ENCODE measurements at places on chromosomes 7 and 10.

DNA sequence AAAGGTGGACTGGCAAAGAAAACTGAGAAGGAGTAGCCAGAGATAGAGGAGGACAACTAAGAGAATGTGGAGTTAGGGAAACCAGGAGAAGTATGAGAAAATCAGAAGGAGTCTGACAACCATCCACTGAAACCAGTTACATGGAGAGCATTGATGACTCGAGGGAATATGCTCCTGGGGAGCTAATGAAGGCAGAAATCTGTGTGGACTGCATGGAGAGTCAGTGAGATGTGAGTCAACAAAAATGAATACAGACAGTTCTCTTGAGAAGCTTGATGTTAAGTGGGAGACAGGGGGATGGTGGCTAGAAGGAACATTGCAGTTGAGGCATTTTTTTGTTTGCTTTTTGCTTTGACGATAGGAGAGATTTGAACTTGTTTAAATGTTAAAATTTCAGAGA is 34.3 kb upstream of the ZNF32 start:
- DNase-seq = no peak

- DNase-seq = peak; percentile 93
These were observed 202.6 kb upstream of the PRPS1L1 start for GRCh38 chr7:18230271-18230670.

GRCh38 chr10:36336315-36336714 is 694.2 kb upstream of the FZD8 start:
- DNase-seq = no peak

DNA sequence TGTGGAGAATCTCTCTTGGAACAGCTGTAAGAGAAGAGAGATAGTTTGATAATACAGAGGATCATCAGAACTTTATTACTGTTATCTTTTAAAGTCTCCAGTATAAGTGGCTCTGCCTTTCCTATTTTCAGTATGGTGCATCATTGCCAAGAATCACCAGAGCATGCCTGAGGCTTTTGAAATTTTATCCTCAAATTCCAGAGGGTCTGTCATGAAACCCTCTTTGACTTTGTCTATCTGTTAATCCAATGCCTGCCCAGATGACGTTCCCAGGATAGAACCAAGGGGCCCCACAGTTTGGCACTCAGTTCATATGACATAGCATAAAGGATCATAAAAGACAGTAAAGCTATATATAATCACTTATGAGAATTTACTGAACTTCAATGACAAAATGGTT is 35.3 kb upstream of the SEMA3C start:
- no peak for DNase-seq

- no peak for DNase-seq
These were observed 84.4 kb upstream of the FAM171A1 start for GRCh38 chr10:15455456-15455855.

DNA sequence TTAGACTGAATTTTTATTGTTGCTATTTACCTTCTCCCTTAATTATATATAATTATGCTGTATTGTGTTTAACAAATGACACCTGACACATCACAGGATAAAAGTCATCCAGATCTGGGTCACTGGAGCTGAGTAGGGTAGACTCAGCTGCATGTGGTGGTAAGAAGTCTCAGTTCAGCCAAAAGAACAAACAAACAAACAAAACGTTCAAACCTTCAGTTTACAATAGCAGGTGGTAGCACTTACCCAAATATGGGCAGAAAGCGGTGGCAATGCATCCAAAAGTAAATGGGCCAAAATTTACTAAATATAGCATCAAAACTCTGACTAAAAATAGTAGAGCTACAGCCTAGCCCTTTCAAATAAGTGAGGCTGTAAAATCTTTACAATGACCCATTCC is 42.2 kb downstream of the ZWINT start:
- no peak for DNase-seq

DNA sequence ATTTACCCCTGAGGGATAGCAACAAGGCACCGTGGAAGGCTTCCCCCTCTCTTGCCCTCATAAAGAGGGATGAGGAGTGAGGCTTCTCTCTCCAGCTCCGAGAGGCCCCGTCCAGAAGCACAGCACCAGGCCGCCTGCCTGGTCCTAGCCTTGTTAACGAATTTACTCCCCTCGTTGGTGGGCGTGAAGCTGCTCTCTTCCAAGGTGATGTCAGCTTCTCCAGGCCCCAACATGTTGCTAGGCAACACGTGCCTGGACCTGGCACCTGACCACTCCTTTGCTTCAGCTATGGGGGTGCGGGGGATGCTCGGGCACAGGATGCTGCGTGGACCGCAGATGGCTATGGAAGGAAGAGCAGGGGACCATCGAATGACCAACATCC is 135.2 kb upstream of the MGMT start:
- no peak for DNase-seq

- DNase-seq = no peak
These were observed 304.5 kb upstream of the FZD8 start for GRCh38 chr10:35946556-35946955.

GRCh38 chr10:99369126-99369525 is 40.0 kb downstream of the CNNM1 start:
- DNase-seq = no peak

DNA sequence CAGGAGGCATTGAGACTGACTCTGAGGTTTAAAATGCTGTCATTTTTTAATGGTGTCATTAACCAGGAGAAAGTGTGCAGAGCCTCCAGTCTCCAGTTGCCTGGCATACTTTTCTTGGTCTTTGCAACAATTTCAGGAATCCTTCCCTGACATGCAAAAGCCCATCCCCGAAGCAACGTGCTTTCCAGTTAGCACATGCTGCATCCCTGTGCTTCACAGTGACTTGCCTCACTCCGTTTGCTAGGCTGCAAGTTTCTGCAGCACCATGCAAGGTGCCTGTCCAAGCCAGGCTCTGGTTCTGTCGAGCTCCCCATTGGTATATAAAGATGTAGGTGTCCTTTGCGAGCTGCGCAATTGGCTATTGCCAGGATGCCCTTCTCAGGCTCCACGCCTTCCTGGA is 135.0 kb downstream of the GALNT17 start:
- no peak for DNase-seq

DNA sequence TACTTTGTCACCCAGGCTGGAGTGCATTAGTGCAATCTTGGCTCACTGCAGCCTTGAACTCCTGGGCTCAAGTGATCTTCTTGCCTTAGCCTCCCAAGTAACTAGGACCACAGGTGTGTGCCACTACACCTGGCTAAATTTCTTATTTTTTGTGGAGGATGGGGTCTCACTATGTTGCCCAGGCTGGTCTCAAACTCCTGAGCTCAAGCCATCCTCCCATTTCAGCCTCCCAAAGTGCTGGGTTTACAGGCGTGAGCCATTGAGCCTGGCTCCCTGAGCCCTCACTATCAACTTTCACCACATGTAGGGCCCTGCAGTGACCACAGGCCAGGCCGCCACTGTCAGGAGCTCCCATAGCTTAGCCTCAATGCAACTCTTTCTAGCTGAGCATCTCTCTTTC is 110.2 kb downstream of the CUL2 start:
- no peak for DNase-seq

GRCh38 chr7:79403451-79403850 is 50.0 kb downstream of the MAGI2 start:
- no peak for DNase-seq

GRCh38 chr10:67779465-67780203 is 58.4 kb downstream of the DNAJC12 start:
- peak; percentile 84 for DNase-seq

DNA sequence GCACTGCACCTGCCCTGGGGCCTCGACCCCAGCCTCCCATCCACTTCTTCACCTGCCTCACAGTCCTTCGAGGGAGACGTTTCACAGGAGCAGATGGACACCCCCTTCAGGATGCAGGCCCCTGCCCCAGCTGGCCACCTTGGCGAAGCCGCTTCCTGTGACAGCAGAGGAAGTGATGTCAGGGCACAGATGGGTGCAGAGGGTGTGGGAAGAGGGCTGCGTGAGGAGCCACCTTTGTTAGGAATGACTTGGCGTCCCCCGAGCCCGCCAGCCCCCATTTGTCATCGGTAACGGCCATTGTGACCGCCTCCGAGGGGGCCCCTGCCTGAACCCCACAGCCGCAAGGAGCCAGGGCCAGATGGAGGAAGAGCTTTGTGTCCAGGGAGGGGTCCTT is 47.4 kb upstream of the SLC29A3 start:
- no peak for DNase-seq

- DNase-seq = no peak
These were observed 81.2 kb downstream of the ANKRD7 start for GRCh38 chr7:118305671-118306070.

DNA sequence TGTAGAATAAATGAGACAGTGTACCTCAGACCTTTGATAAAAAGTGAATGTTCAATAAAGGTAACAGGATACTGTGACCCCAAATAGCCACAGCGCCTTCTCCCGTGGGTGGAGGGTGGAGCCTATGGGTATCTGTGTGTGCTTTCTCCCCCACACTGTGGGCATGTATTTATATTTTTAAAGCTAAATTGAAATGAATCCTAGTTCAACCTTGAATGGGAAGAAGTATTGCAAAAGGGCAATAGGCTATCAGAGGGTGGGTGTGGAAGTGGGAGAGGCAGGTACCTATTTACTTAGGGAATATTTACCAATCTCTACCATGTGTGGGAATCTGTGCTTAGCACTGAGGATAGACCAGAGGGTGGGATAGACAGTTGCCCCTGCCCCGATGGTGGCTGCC is 68.9 kb downstream of the PFKFB3 start:
- DNase-seq = no peak

GRCh38 chr10:74178042-74178791 is 27.2 kb downstream of the ADK start:
- no peak for DNase-seq

DNA sequence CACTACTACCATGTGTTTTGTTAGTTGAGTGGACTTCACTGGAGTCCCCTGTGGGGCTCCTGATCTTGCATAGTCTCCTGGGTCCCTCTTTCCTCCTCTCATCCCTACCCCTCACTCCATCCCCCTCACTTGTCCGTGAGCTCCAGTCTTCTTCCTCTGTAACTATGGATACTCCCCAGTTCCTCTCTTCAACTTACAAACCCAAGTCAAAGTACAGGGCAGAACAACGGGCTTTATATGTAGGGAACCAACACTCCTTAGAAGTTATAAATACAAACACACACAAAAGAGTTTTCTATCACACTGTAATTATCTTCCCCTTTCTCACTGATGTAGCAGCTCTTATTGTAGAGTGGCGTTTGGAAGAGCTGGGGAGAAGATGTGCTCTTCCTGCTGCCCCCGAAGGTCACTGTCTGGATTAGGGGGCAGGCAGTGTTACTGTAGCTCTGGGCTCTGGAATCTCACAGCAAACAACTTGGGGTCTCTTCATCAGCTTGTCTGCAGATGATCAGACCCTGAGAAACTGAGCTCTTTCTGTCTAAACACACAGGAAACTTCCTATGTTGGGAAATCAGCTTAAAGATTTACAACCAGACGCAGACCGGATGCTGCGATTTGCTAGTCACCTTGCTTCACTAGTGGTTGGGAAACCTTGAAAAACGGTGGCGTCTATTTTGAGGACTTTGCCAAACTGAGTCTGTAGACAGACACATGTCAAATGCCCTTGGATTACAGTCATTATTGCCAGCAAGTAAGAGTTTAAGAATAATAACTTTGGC is 13.6 kb downstream of the SNX10 start:
- DNase-seq = no peak

DNA sequence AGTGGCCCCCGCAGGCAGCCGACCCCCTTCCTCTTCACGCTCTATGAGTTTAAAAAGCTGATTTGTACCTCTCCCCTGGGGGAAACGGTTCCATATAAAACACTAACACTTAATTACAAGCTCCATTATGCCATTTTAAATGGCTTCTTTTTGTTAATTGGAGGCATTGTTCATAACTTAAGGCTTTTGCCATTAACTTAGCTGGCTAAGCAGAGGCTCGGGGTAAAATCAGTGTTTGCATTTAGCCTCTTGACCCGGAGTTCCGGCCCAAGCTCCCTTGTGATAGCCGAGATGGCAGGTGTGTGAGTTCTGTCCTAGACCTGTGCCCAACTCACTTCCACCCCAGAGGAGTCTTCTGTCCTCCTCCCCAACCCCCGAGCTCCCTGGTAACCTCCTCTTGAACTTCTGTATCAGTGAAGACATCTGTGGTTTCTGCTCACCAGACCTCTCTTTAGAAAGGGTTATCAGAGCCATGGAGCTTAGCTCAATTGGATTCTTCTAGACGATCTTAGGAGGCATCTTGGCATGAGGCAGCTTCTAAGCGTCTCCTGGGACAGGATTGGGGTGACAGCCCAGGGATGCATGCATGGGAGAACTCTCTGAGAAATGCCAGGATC is 34.2 kb upstream of the SH2B2 start:
- no peak for DNase-seq

GRCh38 chr10:12788277-12788676 is 213.2 kb downstream of the CCDC3 start:
- no peak for DNase-seq

Measured in SK-MEL-5 (cell line).